SJSA1 (cell line): ENCODE measurements at places on chromosomes 12 and 14.

DNA sequence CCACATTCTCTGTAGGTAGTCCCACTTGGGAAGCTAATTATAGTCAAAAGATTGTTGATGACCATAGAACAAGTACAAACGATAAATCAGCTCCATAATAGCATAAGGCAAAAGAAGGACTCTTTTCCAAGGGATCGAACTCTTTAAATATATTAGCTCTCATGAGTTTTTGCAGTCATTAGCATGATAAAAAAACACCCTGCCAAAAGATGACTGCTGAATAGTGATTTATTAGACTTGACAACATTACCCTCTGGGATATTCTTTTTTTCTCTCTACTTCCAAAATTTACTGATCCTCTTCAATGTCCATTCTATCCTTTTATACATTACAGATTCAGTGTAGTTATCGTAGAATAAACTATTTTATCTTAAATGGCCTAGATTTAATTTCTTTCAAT is 14.2 kb downstream of the EPYC start:
- DNase-seq = no peak

- no peak for DNase-seq
Observed at GRCh38 chr14:94019329-94019728, 6.8 kb upstream of the OTUB2 start.

GRCh38 chr12:93592641-93593406 is 20.3 kb downstream of the SOCS2 start:
- no peak for DNase-seq

DNA sequence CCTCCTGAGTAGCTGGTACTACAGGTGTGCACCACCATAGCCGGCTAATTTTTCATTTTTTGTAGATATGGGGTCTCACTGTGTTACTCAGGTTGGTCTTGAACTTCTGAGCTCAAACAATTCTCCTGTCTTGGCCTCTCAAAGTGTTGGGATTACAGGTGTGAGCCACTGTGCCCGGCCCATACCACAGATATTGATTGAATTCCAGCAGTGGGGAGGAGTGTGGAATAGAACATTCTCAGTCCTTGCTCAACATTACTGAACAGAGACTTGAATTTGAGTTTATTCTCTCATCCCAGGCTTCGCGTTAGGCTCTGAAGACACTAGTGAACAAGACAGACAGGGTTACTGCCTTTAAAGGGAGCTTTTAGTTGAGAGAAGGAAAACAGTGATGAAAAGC is 39.6 kb downstream of the PTPN11 start:
- no peak for DNase-seq

GRCh38 chr14:101838476-101838875 is 77.0 kb downstream of the PPP2R5C start:
- no peak for DNase-seq

GRCh38 chr12:96094201-96094600 is 58.8 kb upstream of the LTA4H start:
- DNase-seq = no peak

GRCh38 chr14:93834699-93835371 is 46.5 kb upstream of the PRIMA1 start:
- DNase-seq = no peak

DNA sequence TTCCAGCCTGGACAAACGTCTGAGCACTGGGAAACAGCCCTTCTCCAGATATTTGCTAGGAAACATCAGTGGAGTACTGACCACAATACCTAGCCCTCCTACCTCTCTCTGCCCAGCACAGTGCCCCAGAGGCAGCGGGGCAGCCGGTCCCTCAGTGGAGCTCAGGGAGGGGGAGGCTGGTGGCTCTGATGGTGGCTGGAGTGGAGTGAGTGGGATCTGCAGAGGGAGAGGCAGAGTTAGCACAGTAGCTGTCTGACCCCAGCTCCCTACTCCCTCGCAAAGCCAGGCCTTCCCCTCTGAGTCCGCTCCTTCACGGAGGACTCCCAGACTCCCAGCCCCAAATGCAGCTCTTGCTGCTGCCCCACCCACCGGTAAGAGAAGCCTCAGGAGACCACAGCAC is 30.0 kb downstream of the NCKAP5L start:
- DNase-seq = no peak

DNA sequence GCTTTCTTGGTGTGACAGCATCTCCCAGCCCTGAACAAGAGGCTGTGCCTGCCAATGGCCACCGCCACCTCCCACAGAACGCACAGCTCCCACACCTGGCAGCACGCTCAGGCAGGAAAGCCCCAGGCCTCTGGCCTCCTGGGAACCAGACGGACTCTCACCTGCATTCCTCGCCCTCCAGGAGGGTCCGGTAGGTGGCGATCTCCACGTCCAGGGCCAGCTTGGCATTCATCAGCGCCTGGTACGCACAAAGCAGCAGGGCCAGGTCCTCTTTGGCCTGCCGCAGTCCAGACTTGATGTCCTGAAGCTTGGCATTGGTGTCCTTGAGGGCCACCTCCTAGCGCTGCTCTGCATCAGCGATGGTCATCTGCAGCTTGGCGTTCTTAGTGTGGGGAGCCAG is 12.1 kb upstream of the KRT77 start:
- no peak for DNase-seq

DNA sequence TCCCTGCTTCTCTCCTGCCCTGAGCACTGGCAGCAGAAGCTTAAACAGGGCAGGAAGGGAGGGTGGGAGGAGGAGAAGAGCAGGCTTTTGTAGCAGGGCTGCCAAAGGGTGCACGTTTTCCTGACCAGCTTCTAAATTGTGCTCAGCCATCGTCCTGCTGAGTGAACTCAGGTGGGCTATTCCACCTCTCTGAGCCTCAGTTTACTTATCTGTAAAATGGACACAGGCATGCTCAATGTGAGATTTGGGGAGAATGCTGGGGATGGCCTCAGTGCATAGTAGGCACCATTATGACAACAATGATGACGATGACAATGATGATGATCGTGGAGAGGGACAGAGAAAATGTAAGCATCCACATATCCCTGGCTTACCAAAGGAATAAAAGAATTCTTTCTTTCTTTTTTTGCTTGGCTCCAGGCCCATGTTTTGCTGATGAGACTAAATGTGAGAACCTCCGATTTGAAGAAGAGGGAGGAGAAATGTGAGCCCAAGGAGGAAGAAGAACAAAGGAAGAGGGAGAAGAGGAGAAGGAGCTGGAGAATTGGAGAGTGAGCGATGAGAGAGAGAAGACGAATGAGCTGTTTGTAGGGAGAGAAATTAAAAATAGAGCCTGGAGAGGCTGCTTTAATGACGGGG is 105.5 kb upstream of the MYL2 start:
- no peak for DNase-seq

DNA sequence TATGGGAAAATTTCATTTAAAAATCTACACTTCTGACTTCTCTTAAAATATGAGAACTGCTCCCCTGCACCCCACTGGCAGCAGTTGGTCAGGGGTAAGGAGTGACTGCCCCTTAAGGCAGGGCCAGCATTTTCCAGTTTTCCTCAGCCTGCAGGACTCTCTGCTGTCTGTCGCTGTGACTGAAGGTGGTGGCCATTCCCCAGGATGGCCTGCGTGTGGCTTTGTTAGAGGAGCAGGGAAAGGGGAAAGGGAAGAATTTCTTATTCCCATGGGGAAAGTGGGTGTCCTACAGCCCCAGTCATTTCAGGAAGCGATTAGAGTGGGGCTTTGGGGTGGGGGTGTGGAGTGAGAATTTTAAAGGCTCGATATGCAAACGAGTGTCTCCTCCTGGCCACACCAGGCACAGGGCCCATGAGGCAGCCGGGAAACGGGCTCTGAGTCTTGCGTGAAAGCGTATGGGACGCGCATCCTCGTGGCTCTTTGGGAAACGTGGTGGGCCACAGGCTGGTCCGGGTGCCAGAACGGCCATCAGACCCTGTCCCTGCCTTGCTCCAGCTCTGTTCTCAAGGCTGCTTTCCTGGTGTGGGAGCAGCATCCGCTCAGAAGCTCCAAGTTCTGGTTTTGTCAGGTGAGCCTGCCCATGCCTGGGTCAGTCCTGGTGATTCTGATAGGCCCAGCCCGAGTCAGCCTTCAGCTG is 23.5 kb downstream of the ADGRD1 start:
- DNase-seq = no peak

DNA sequence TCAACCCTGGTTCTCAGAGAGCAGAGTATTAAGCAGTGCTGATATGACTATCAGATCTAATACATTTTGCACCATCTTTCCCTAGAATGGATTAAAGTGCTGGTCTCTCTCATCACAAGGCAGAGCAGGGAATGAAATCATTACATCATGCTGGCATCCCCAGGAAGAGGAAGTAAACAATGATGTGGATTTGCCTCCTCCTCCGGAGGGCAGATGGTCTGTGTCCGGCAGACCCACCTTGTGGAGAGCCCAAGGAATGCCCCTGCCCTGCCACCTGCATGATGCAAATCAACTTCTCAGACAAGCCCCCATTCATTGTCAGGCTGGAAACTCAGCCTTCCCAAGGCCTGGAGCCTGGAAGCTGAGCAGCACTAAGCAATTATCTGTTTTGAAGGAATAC is 1149.1 kb downstream of the VRK1 start:
- DNase-seq = no peak

GRCh38 chr12:28086521-28087155 is 103.6 kb upstream of the CCDC91 start:
- DNase-seq = no peak

- no peak for DNase-seq
Observed at GRCh38 chr14:95237121-95237957, 80.0 kb upstream of the DICER1 start.

- DNase-seq = no peak
Observed at GRCh38 chr12:107736914-107737313, 24.0 kb downstream of the PRDM4 start.

DNA sequence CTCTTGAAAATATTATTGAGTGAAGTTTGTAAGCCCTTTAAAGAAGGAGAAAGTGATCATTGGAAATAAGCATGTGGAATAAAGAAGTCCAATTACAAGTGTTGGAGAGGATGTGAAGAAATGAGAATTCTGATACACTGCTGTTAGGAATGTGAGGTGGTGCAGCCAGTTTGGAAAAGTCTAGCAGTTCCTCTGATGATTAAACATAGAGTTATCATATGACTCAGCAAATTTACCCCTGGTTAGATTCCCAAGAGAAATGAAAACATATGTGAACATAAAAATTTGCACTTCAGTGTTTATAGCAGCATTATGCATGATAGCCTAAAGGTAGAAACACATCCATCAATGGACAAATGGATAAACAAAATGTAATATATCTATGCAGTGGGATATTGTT is 319.9 kb downstream of the AEBP2 start:
- DNase-seq = no peak

DNA sequence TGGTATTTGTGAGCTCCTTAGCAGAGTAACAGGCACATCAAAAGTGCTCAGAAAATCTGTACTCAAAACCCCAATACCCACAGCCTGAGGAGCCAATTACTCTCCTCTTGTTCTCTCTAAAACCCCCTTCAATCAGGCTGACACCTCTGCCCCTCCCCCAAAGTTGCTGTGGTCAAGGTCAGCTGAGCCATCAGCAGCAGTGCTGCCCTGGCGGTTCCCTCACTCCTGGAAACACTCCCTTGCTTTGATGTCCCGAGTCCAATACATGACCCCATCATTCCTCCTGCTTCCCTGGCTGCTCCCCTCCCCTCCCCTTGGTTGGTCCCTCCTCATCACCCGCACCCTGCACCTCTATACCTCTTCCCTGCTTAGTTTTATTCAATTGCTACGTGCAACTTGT is 57.2 kb upstream of the C14orf132 start:
- DNase-seq = no peak

DNA sequence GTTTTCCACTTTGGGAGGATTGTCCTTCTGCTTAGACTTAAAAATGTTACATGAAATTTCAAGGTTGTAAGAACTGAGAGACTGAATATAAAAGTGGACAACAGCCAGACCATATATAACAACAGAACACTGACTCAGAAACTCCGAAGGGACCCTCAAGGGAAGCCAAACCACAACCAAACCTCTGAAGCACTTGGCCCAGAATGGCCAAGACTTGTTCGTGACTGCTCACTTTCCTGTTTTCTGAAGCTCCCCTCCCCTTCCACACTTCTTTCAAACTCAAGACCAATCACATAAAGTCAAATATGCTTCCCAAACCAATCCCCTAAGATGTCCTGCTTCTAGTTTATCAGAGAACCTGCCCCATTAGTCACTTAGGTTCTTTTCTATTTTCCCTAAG is 13.7 kb downstream of the OR6J1 start:
- DNase-seq = peak; percentile 43

- DNase-seq = no peak
Observed at GRCh38 chr12:3199551-3200031, 122.4 kb downstream of the TSPAN9 start.

DNA sequence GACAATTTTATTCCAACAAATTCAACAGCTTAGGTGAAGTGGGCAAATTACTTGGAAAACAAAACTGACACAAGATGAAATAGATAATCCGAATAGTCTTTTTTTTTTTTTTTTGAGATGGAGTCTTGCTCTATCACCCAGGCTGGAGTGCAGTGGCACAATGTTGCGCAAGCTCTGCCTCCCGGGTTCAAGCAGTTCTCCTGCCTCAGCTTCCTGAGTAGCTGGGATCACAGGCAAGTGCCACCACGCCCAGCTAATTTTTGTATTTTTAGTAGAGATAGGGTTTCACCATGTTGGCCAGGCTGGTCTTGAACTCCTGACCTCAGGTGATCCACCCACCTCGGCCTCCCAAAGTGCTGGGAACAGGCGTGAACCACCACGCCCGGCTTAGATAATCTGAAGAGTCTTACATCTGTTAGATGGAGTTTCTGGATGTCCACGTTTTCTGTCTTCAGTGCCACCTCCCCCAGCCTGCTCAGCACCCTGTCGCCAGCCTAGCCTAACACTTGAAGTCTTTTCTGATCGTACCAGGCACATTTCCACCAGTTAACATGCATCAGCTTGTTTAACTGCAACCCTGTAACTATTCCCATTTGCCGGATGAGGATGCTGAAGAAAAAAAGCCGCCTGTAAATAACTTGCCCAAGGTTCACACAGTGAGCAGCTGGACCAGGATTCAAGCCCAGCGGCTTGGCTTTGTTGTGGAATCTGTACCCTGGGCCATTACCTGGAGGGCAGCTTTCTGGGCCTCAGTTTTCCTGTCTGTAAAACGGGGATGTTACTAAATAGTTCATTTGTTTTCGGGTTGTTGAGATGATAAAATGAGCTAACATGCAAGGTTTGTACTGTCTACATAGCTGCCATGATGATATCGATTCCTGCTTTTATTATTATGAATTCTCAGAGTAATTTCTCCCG is 26.4 kb downstream of the FBRSL1 start:
- DNase-seq = no peak

DNA sequence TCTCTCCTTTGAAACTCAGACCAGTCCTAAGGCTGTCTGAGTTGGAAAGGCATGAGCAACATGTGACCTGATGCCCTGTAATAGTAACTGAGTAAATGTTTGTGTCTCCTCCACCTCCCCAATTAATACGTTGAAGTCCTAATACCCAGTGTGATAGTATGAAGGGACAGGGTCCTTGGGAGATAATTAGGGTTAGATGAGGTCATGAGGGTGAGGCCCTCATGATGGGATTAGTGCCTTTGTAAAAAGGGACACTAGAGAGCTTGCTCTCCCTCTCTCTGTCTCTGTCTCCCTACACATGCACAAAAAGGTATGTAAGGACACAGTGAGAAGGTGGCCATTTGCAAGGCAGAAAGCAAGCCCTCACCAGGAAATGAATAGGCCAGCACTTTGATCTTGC is 18.1 kb upstream of the KIF21A start:
- no peak for DNase-seq

GRCh38 chr12:51905471-51906429 is 1.6 kb upstream of the ACVRL1 start:
- DNase-seq = no peak
